ENCODE measurements at places on chromosomes 12 and 14.

GRCh38 chr12:2228535-2228934 is 175.7 kb downstream of the CACNA1C start:
- no peak for DNase-seq

DNA sequence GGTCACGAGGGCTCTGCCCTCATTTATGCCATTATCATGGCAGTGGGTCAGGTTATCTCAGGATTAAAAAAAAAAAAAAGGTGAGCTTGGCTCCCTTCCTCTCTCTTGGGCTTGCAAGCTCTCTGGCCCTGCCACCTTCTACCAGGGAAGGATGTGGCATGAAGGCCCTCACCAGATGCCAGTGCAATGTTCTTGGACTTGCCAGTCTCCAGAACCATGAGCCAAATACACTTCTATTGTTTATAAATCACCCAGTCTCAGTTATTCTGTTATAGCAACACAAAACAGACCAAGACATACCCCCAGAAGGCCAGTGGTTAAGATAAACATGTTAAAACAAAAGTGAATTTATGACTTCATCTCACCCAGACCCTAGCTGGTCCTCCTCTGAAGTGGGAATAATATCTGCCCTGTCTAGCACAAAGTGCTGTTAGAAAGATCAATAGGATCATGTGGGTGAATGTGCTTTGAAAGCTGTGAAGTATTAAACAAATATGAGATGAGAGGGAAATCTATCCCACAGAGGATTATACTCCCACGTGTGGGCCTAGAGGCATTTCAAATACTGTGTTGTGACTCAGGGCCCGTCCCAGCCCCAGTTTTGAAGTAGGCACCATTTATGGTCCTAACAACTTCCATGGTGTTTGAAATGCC is 88.6 kb downstream of the NINJ2 start:
- no peak for DNase-seq

GRCh38 chr12:26032290-26032689 is 73.8 kb downstream of the RASSF8 start:
- no peak for DNase-seq

DNA sequence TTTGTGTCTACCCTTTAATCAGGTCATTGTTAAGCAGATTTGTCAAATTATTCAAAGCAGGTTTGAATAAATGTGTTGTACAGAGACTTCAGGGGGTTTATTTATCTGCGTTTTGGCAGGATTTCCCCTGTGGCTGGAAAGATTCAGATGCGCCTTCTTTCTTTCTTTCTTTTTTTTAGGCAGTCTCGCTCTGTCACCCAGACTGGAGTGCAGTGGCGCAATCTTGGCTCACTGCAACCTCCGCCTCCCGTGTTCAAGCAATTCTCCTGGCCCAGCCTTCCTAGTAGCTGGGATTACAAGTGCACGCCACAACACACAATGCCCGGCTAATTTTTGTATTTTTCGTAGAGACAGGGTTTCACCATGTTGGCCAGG is 6.3 kb upstream of the NANOGNB start:
- DNase-seq = no peak

DNA sequence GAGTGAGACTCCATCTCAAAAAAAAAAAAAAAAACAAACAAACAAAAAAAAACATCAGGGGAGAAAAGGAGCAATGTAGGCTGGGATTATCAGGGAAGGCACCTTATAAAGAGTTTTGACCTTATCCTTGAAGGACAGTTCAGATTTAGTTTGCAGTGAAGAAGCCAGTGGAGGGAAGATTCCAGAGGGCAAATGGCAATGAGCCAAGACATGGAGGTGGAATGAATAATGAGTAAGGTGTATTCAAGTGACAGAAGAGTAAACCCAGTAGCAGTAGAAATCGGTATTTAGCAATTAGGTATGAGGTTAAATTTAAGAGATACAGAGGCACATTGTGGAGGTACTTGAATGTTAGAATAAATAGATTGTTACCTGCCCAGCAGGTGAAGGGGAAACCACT is 2.2 kb upstream of the DUSP16 start:
- no peak for DNase-seq

DNA sequence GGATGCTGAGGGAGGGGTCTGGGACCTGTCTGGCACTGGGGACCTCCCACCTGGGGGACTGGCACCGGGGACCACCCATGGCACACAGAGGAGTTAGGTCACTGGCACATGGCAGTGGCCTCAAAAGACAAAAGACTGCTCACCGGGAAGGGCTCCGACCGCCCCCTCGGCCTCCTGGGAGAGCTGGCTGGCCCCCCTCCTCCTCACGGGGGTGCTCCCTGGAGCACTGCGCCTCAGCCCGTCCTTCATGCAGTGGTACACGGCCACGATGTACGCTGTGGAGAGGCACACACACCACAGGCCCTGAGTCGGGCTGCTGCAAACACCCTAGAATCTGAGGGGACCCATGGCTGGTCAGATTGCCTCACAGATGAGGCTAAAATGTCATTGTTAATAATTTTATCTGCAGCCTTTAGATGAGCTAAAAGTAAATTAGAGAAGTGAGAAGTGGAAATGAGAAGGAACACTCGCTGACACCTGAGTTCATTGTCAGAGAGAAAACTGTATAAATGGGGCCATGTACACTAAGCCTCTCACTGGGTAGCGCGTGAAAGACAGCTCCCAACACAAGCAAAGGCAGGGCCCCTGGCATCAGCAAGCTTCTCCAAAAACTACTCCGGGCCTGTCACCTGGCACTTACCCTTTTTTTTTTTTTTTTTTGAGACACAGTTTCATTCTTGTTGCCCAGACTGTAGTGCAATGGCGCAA is 14.1 kb downstream of the P2RX2 start:
- DNase-seq = no peak

GRCh38 chr14:69002069-69002468 is 23.0 kb upstream of the ACTN1 start:
- no peak for DNase-seq

DNA sequence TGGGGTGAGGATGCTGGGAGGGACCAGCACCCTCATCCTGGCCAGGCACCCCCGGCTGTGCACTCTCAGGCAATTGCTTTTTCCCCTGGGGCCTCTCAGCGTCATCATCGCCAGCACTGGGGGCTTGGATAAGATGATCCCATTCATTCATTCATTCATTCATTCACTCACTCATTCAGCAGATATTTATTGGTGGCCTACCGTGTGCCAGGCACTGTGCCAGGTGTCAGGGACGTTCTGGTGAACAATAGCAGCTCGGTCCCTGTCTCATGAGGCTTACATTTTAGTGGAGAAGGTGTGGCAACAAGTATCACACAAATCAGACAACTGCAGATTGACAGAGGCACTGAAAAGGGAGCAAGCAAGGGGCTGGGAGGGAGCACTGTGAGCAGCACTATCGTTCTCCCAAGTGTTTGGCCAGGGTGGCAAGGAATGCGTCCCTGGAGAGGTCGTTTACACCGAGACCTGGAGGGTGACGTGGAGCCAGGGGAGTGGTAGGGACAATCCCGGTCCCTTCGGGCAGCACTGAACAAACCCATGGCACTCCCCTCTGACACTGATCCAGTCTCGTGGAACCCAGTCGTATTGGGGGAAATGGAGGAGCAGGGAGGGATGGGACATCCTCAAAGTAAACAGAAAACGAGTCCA is 124.1 kb downstream of the PAPOLA start:
- DNase-seq = no peak

GRCh38 chr14:96246539-96246847 is 9.5 kb upstream of the BDKRB1 start:
- DNase-seq = no peak

DNA sequence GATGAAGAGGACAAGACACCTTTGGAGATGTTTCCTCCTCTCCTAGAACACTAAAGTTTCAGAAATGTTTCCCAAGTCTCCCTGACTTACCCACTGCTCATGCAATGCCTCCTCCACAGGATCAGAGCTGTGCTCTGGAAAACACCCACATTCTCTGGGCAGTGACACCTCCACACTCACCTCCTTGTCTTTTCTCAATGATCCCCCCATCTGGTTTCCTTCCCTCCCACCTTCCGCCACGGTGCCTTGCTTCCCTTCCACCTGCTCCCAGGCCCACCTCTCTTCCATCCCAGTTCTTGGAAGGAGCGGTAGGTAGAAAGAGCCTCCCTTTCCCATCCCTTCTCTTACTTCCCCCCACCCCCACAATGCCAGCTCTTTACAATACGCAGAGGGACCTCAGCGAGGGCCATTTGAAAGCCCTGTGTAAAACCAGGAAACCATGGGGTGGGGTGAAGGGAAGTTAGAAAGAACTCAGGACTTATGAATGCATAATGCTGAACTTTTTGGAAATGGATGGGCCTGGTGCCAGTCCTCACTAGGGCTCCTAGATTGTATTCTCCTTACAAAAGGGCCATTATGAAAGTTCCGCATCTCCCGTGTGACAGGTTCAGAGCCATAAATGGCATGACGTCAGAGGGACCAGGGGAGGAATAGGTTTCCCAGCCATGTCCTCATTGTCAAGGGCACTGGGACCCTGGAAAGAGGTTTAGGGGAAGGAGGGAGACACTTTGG is 12.8 kb downstream of the FBLN5 start:
- DNase-seq = no peak

- DNase-seq = no peak
These were observed 40.0 kb downstream of the ZFYVE1 start for GRCh38 chr14:72986857-72987256.

GRCh38 chr12:1650260-1650977 is 21.4 kb downstream of the WNT5B start:
- DNase-seq = no peak

GRCh38 chr12:108752387-108752786 is 21.1 kb upstream of the CORO1C start:
- no peak for DNase-seq

GRCh38 chr12:14261861-14262260 is 103.6 kb upstream of the ATF7IP start:
- DNase-seq = no peak

- peak; percentile 12 for DNase-seq
These were observed 1124.7 kb downstream of the FLRT2 start for GRCh38 chr14:86654558-86655184.

DNA sequence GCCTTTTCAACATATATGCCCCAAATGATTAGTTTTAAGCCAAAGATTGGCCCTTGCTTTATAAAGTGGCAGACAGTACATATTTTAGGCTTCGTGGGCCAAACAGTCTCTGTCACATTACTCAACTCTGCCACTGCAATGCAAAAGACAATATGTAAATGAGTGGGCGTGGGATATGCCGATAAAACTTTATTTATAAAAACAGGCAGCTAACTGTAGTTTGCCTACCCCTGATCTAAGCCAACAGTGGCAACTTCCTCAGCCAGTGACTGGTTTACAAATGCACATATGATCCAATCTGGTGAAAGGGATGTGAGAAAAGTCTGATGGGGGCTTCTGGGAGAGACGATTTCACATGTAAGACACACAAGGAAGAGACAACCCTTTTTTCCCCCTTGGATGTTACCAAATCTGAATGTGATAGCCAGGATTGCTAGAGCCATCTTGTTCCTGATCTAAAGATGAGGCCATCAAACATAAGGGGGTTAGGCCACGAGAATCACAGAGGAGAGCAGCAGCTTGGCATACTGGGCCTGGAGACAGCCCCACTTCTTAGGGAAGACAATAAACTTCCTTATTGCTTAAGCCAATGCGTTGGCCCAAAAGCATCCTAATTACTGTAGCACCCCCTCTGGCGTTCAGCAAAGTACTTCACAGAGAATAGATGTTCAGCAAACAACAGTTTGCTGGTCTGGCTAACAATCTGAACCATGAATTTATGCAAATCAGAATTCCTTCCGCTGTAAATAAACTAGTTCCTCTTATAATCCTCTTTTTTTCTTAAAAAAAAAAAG is 75.2 kb upstream of the TMCC3 start:
- peak; percentile 4 for DNase-seq

- DNase-seq = no peak
These were observed 415.0 kb upstream of the FBXO33 start for GRCh38 chr14:39847194-39847593.

DNA sequence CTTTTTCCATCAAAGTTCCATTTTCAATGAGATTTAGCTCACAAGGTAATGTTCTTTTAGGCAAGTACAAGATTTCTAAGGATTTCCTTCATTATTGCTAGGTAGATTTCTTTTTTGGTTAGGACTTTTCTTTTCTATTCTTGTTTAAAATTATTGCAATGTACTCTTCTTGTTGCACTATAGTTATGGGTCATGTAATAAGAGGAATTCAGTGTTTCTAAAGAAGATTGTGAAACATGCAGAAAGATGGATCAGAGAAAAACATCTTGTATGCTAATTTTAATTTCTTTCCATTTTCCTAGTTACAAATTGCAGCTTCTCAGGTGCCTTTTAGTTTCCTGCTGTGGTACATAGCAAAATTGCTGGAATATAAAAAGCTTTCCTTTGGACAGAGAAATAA is 56.1 kb downstream of the BTG1 start:
- DNase-seq = no peak

GRCh38 chr14:24422261-24422660 is 7.2 kb downstream of the CBLN3 start:
- DNase-seq = no peak

DNA sequence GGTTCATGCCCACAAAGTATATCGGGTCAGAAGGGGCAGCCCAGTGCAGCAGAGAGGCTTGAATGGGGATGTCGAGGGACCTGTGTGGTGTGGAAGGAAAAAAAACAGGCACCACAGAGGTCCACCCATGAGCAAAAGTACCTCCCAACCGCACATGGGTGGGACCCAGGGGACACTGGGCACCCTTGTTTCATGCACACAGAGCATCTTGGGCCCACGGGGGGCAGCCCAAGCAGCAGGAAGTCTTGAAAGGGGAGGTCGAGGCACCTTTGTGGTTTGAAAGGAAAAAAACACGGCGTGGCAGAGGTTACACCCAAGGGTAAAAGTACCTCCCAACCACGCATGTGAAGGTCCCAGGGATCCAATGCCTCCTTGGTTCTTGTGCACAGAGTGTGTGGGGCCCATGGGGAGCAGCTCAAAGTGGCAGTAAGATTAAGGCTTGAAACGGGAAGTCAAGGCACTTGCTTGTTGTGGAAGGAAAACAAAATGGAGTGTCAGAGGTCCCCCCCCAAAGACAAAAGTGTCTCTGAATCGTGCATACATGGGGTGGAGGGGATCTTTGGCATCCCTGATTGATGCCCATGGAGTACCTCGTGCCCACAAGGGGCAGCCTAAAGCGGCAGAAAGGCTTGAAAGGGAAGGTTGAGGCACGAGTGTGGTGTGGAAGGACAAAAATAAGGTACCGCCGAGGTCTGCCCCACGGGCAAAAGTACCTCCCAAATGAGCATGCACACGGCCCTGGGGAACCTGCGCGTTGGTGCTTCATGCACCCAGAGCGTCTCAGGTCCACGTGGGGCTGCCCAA is 575.5 kb downstream of the ALG10 start:
- DNase-seq = no peak

- DNase-seq = no peak
These were observed 11.6 kb downstream of the BMAL2 start for GRCh38 chr12:27344246-27344645.

GRCh38 chr12:123634142-123634561 is 523 bp downstream of the GTF2H3 start:
- DNase-seq = no peak

DNA sequence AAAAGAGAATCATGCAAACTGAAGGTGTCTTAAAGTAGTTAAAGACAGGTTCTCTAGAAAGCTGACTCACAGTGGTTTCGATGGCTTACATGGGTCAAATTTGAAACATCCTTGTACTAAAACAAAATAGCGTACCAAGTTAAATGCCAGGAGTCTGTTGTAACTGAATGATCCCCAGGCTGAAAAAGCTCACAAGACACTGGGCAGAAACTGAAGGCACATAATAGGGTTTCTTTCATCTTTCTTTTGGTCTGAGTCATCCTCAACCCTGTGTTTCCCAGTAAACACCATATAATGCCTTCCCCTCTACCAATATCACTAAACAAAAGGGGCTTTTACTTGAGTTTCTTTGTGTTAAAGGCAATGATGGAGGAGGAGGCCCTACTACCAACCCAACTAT is 12.8 kb downstream of the ZFYVE1 start:
- DNase-seq = no peak
